ENCODE measurements at places on chromosomes 13 and 19. TPM values are rescaled to one million over a fixed set of nuclear protein-coding genes. Genes with fewer than 3 reads are reported as not detected.

The KIR2DL4 gene
- total RNA-seq, result 7.3 TPM

The SMARCA4 gene
- 93.6 TPM for total RNA-seq

The NANOS2 gene
- total RNA-seq, result not detected

The MYO1F gene
- 971 TPM for total RNA-seq

The GDF15 gene
- 0.85 TPM for total RNA-seq

The RFPL4AL1 gene
- not detected for total RNA-seq

The NXNL1 gene
- total RNA-seq, result not detected

The FCAR gene
- total RNA-seq, result 0.26 TPM

The IL12RB1 gene
- 90.1 TPM for total RNA-seq

The OR4F17 gene
- not detected for total RNA-seq

The LMO7 gene
- total RNA-seq, result 10.4 TPM

Measured in natural killer cell (primary cell).